MCF 10A (cell line): ENCODE measurements at places on chromosomes 7 and 10. TPM values are rescaled to one million over a fixed set of nuclear protein-coding genes. Genes with fewer than 3 reads are reported as not detected.

The NKX6-2 gene
- not detected in 2 replicates for total RNA-seq

The PGAM2 gene
- total RNA-seq: not detected in 2 replicates

The LRRN3 gene
- total RNA-seq: not detected in 2 replicates

The ITPRID1 gene
- not detected in 2 replicates for total RNA-seq

The DMTF1 gene
- total RNA-seq: 72.8 and 79.7 TPM in 2 replicates

The NAT16 gene
- total RNA-seq: not detected in 2 replicates

The TMEM273 gene
- not detected in 2 replicates for total RNA-seq

DNA sequence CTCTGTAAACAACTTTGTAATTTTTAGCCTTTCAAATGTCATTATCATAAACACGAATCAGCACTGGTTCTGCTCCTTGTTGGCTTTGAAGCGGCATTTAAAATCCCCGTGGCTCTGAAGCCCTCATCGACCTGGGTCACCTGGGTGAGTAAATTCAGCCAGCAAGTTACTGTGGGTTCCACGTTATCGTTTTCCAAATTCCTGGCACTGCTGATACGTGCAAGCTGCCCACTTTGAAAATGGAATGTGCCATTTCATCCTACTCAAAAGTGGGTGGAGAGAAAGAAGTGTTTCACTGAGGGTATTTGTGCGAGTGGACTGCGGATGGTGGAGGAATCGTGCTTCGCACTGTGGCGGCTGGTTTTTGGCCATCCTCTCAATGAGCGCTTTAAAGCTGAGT, 281.7 kb downstream of the KLF6 start:
- DNase-seq: no peak

- no peak for DNase-seq
Measured at GRCh38 chr10:86684331-86685097, 16.2 kb downstream of the LDB3 start.

DNA sequence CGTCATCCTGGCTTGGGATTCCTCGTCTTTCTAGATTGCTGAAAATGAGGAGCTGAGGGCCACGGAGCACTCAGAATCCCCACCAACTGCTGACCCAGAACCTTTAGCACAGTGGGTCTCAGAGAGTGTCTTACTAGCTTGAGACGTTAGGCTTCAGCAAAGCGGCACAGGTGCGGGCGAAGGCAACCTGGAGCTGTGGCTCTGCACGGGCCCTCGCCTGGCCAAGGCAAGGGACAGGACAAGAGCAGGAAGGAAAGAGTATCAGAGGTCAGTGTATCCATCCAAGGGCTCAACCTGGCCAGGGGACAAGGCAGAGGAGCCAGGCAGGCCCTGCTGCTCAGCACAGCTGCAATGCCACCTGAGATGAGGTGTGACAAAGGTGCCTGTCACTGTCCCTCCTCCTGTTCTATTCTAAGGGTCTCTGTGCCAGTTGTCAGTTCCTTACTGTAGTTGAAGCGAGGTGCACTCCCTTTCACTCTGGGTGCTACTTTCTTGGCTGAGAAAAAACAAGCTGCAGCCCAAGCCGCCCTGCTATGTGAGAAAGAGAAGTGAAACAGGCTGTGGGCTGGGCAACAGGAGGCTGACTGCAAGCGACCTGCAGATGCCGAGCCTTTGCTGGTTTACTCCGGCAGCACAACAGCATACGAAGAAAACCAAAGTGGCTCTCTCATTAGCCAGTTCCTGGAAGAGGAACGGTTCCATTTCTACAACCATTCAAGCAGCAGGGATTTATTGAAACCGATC, 33.3 kb upstream of the KDM7A start:
- DNase-seq: no peak

DNA sequence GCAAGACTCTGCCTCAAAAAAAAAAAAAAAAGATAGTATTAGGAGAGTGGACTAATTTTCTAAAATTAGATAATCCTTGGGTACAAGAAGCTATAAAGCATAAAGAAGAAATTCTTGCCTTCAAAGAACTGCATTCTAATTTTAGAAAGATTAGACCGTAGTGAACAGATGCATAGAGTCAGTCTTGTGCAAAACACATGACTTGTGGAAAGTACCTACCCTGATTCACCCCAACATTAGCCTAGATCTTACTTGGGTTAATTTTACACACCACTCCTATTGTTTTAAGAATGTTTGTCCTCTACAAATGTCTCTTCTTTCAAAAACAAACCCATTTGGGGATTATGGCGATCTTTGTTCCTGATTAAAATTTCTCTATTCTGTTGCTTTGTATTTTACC, 38.9 kb upstream of the SP8 start:
- no peak for DNase-seq

DNA sequence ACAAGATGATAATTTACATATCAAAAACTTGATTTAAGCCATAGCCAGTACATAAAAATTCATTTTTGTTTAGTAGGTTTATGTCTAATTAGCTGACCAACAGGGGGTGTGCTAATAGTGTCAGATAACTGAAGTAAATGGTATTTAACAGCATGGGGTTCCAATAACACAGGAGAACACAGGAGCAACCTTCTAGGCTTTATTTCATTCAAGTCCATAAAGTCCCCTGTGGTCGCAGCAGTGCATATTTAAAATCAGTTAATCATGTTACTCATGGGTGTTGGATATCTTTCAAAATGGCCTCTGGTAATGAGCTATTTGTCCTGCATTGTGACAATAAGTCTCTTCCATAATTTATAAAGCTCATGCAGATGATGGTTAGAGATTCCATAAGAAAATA, 238.6 kb downstream of the CNTNAP2 start:
- DNase-seq: no peak

- peak; percentile 26 for DNase-seq
Measured at GRCh38 chr10:79082631-79083596, 14.1 kb downstream of the ZMIZ1 start.

- no peak for DNase-seq
Measured at GRCh38 chr7:120873401-120873800, 15.5 kb upstream of the TSPAN12 start.

- DNase-seq: no peak
Measured at GRCh38 chr10:62978482-62978881, 154.6 kb upstream of the NRBF2 start.

DNA sequence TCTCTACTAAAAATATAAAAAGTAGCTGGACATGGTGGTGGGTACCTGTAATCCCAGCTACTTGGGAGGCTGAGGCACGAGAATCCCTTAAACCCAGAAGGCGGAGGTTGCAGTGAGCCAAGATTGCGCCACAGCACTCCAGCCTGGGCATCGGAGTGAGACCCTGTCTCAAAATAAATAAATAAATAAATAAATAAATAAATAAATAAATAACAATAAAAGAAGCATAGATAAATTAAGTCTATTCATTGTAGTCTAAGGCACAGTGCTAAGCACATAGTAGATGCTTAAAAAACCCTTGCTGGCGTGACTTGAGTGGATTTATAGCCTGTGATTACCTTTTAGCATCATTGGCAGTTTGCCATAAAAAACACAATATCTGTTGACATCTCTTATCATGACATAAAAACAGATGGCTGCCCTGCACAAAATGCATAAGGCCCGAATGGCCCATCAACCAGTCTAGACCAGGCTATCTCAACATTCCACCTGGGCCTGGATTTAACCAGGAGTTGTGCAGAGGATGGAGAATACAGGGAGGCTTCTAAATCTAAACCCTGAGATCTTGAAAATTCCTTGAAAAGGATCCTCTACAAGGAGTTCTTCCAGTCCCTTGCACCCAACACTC, 94.9 kb downstream of the PRLHR start:
- no peak for DNase-seq

GRCh38 chr7:2248984-2249694, 7.1 kb downstream of the NUDT1 start:
- DNase-seq: peak; percentile 76

GRCh38 chr7:98251231-98251600, 816 bp downstream of the TECPR1 start:
- no peak for DNase-seq
